Esophagus squamous epithelium (tissue), 5 donors: ENCODE measurements at places on chromosomes 1 and 21. TPM values are rescaled to one million over a fixed set of nuclear protein-coding genes. Genes with fewer than 3 reads are reported as not detected.

GRCh38 chr1:40183055-40183710 lies 22.0 kb downstream of the RLF start:
- no peak for DNase-seq

DNA sequence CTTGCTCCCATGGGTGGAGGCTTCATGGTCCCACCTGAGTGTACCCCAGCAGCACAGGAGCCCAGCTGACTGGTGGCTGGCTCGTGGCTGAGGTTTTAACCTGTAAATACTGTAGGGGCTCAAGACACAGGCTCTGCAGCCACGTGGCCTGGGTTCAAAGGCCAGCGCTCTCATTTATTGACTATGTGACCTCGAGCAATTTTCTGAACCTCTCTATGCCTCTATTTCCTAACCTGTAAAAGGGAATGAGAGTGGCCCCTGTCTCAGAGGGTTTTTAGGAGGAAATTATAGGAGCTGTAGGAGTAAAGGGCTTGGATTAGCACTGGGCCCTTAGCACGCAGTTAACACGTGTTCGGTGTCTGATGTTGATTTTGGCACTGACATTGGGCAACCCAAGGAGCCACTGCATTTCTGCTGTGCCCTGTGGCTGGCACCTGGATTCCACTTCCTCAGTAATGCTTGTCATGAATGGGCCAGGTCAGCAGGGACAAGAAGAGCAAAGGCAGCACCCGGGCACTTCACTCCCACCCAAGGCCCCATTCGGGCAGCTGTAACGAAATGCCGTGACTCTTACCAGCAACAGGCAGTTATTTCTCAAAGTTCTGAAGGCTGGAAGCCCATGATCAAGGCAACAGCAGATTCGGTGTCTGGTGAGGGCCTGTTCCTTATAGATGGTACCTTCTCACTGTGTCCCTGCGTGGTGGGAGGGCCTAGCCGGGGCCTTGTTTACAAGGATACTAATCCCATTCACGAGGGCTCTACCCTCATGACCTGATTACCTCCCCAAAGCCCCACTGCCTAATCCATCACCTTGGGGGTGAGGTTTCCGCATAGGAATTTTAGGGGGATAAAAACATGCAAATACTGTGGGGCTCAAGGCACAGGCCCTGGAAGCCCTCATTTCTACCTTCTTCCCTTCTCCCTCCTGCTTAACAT lies 25.2 kb downstream of the ARHGEF10L start:
- DNase-seq = no peak

DNA sequence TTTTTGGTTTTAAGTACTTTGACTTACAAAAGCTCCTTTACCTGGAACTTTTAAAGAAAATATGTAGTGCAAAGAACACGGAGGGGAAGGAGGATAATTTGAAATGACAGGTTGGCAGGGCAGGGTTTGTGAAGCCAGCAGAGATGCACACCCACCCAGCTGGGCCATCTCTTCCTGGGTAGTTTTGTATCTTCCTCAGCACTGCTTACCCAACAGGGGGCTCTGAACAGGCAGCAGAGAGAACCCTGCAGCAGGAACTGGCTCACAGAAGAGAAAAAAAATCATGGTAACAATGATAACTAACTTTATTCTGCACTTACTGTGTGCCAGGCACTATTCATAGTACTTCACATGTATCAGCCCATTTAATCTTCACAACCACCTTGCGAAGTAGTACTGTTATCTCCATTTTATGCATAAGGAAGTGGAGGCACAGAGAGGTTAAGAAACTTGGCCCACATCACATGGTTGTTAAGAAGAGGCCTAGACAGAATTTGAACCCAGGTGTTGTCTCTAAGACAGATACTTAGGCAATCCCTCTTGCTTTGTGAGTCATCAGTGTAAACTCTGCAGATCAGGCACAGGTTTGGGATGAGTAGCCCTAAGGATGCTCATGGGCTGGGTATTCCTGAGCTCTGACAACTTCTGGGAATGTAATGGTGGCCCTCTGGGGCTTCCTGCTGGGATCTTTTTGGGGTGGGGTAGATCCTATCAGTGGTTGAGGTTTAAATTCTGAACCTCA lies 60.8 kb downstream of the ELK4 start:
- no peak for DNase-seq

GRCh38 chr1:38088791-38089190 lies 42.2 kb upstream of the POU3F1 start:
- no peak for DNase-seq

DNA sequence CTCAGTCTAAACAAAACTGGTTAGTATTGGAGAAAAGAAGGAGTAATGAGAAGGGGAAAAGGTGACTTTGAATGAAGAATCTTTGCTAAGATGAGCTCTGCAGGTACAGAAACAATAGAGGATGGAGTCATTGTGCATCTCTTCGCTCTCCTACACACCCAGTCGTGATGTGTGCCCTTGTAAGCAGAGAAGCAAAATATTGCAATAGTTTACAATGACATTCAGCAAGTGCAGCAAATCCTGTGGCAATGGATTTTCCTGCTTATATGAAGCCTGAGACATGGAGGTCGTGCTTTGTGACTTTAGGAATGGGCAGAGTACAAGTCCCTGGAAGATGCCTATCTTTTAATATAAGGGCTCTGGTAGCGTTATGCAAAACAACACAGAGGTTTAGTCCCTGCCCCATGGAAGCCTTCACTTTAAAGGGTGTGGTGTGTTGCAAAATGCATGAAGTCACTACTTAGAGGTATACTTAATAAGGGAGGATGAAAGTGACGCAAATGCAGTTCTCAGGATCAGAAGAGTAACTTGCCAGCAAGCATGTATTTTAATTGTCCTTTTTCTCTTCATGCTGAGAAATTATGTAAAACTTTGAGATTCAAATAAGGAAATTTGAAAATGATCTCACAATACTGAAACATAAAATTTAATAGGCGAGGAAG lies 88.0 kb upstream of the IVNS1ABP start:
- DNase-seq = no peak

DNA sequence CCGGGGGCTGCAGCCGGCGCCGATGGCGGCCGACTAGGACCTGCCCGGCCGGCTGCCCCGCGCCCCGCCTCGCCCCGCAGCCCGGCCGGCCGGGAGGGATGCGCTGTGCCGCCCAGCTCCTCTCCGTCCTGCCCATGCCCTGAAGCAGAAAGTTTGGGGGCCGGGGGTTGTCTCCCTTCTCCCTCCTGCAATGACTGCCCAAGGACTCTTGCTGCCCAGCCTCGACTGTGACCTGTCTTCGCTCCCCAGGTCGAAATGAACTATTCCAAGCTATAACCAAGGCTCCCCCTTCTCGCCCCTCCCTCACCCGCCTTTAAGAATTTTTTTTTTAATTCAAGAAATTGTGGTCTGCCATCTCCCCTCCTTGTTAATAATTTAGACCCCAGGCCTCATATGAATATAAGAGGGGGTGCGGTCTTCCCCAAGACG lies 361 bp downstream of the TMCC2 start:
- DNase-seq = no peak

- no peak for DNase-seq
These were observed 93.2 kb upstream of the AJAP1 start for GRCh38 chr1:4561205-4561604.

Gene AADACL4
- total RNA-seq = not detected

- DNase-seq = no peak
These were observed 121.6 kb upstream of the BARHL2 start for GRCh38 chr1:90838720-90839119.

- peak; percentile 71 for DNase-seq
These were observed at the start of gene MRPL20 for GRCh38 chr1:1406821-1407635. MRPL20 (minus strand) TSS chr1:1407293; CDS start chr1:1407217, 76 bp downstream.
